Tongue (tissue), 3 donors: ENCODE measurements at places on chromosomes 7 and 10. TPM values are rescaled to one million over a fixed set of nuclear protein-coding genes. Genes with fewer than 3 reads are reported as not detected.

GRCh38 chr7:13748998-13749397 is 240.5 kb downstream of the ETV1 start:
- no peak for DNase-seq

GRCh38 chr10:50653142-50653541 is 29.4 kb upstream of the SGMS1 start:
- DNase-seq = peak; percentile 32

DNA sequence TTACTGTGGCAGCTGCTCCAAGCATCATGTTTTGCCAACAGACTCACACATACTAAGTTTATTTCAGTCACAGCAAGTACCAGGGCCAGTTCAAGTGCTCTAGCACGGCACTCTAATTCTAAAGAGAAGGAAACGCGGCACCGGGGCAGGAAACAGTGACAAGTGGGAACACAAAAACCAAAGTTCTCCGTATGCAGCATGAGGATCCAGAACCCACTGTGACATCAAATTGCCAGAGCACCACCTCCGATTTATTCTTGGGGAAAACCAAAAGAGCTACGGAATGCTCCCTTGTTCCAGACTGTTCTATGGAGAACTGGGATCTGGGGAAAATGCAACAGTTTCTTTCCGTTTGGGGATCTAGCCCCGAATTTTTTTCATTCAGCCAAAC is 448 bp upstream of the PTER start:
- DNase-seq = peak; percentile 43

DNA sequence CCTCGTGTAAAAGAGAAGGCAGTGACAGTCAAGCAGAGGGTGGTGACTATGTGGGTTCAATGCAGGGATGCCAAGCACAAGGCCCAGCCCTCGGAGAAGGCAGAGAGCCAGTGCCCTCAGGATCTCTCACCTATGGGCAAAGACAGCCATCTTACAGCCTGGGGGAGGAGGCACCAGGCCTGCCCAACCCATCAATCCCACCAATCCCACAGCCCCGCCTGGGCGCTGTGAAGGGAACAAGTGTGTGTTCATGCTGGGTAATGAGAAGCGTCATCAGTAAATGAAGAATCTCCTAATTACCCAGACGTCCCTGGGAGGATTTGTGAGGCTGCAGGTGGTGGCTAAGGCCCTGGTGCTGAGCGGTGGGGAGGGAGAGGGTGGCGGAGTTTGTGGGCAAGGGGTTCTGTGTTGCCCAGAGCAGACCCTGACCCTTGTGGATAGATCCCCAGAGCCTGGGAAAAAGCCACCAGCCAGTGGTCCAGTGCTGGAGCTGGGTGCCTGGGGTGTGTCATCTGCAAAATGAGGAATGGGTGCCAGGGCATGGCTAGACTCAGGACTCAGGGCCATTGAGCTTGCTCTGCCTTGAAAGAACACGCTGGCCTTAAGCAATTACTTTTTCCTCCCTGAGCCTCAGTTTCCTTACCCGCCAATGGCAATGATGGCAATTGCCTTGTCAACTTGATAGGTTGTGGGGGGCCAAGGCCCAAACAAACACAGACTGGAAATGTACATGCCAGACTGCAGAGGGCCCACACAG is 128.1 kb upstream of the UNC5B start:
- no peak for DNase-seq

GRCh38 chr10:86107131-86107530 is 259.5 kb downstream of the GRID1 start:
- DNase-seq = no peak

GRCh38 chr10:113745374-113745773 is 6.1 kb upstream of the PLEKHS1 start:
- DNase-seq = no peak

DNA sequence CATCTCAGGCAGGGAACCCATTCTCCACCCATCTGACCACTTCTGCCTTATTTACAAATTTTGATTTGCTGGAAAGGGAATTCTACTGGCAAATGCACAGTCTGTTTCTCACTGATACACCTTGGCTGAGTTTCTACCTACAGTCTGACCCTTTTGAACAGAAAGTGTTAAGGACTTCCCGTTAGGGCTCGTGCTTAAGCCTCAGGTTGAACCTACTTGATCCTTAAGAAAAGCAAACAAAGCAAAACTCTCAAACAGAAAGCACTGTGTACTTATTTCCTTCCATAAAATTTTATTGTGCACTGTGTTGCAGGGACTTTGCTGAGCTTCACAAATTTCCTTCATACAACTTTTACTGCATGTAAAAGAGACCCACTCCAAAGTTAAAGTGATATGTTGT is 367.8 kb downstream of the NRG3 start:
- no peak for DNase-seq

GRCh38 chr7:99141841-99142726 is 1.8 kb downstream of the SMURF1 start:
- DNase-seq = peak; percentile 66

DNA sequence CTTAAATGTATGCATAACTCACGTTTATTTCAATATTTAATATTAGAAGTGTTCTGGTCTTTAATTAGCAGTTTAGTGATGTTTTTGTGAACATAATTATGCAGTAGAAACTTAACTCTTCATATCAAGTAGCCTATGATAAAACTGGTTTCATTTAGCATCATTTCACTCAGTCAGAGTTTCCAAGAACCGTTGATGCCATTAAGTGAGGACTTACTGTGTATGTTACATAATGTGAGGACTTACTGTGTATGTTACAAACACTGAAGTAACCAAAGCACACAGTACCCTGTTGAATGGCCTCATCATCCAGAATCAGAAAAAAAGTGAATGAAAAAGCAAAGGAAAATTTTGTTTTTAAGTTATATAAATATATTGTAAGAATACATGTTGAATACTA is 32.9 kb upstream of the PBLD start:
- DNase-seq = no peak

- DNase-seq = peak; percentile 77
These were observed 33.2 kb upstream of the PLEKHA1 start for GRCh38 chr10:122341141-122341810.

DNA sequence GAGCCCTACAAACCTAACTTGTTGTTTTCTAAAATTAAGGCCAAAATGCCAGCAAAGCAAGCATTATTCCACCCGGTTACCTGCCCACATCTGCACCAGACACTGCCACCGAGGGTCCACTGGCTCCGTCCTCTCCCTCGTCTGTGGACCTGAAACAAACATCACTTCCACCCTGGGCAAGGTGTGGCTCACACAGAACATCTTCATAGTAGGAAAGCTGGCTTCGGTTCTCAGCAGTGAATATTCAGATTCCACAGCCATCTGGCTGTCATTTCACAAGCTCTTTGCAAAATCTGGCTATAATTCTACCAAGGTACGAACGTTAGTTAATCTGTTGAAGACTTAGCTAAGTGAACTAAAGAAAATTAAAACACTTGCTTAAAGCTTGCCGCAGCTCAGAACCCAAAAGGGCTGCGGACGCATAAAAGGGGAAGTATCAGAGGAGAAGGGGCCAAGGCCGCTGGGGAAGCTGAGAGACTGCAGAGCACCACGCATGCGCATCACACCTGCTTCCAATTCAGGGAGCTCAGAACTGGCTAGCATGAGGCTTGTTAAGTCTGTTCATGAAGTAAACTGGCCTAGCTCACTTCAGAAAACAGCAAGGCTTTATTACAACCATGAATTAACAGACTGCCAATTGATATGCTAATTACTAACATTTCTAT is 46.1 kb downstream of the PTPRN2 start:
- DNase-seq = peak; percentile 15

DNA sequence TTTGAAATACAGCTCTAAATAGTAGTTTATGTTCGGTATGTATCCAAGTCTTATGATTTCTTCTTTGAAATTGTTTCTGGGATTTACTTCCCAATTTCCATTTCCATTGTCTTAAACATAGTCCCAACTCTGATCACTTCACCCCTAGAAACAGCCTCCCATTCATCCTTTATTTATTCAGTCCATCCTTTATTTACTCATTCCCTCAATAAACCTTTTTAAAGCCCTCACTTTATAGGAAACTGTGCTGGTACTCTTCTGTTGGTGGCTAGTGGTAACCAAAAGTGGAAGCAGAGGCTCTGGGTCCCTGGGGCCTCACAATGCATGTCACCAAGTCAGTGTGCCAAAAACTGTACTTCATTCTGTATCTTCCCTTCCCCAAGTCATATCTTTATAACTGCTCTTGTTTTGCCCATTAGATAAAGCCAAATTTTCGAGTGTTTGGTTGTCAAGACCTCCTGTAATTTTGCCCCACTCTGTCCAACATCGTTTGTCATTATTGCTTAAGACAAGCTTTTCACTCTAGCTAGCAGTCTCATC is 3.9 kb upstream of the EPC1 start:
- DNase-seq = no peak

The AKAP9 gene
- total RNA-seq = 170 TPM

The TUBB8 gene
- not detected for total RNA-seq

The OR9A2 gene
- total RNA-seq = 0.41 TPM

The GPER1 gene
- total RNA-seq = 6.7 TPM

The GIMAP1 gene
- total RNA-seq = 3.2 TPM
